ENCODE measurements at places on chromosomes 5 and 9.

GRCh38 chr5:151592855-151593408 lies 1.8 kb upstream of the FAT2 start:
- no peak for DNase-seq

DNA sequence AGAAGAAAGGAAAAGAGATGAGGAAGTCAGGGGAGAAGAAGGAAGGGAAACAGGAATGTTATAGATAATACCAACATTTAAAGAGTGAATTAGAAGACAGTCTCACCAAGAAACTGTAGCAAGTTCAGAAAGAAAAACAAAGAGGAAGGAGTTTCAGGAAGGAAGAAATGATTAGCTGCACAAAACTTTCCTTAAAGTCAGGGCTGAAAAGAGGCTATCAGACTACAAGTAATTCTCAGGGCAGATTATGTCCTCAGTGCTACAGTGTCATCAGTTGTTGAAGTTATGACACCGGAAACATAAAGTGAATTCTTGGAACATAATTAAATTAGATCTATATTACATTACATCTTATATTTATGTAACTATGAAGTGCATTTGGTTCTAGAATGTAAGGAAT lies 226.9 kb downstream of the ARRDC3 start:
- no peak for DNase-seq

- DNase-seq = no peak
Measured at GRCh38 chr5:102528600-102528999, 29.8 kb upstream of the SLCO6A1 start.

DNA sequence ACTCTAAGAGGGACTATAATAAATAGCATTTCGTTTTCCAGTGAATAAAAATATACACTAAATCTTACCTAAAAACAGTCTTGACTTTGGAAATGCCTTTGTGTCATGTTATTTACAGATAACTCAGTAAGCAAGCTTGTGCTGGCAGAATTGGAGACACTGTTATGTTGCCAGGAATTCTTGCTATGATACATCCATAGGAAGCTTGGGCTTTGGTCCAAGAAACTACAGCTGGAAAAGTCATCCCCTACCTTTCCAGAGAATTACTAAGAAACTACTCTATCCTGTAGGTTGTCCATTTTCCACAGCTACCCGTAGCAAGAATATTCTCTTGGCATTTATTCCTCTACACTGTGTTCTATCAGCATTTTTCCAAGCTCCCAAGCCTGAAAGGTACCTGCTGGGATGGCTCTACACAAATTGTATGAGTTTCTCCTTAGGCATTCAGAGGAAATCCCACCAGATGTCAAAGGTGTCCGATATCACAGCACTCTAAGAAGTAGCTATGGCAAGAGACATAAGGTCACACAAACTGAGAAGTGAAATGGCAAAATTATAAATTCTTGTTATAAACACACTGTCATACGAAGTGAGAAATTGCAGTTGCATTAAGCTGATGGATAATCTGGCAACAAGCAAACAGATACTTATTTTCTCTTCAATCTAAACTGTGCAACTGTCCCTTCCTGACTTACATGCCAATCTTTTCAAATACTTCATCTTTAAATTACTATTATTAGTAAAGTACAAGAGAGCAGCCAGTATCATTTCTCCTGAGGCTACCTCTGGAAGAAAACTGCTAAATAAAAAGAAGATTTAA lies 68.5 kb downstream of the MCTP1 start:
- no peak for DNase-seq

Measured in T-helper 2 cell (primary cell).